Suprapubic skin (tissue), 4 donors: ENCODE measurements at places on chromosomes 16 and 17. TPM values are rescaled to one million over a fixed set of nuclear protein-coding genes. Genes with fewer than 3 reads are reported as not detected.

- peak; percentile 94 for DNase-seq
Observed at GRCh38 chr17:77086433-77087010, 54.2 kb upstream of the SEC14L1 start.

DNA sequence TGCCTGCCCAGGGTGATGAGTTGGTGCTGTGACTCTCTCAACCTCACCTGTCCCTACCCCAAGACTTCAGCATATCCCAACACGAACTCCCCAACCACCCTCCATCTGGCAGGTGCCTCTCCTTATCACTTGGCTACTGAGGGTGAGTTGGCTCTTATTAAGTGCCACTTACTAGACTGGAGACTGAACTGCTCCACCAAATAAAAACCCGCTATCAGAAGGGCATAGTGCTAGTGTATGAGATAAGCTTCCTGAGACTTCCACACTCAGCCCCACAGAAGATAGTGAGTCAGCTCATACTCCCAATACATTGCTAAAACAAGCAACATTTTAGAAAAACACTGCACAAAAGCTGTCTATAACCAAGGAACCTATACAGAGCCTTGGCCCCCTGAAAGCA is 16.0 kb upstream of the CCL18 start:
- DNase-seq: no peak

DNA sequence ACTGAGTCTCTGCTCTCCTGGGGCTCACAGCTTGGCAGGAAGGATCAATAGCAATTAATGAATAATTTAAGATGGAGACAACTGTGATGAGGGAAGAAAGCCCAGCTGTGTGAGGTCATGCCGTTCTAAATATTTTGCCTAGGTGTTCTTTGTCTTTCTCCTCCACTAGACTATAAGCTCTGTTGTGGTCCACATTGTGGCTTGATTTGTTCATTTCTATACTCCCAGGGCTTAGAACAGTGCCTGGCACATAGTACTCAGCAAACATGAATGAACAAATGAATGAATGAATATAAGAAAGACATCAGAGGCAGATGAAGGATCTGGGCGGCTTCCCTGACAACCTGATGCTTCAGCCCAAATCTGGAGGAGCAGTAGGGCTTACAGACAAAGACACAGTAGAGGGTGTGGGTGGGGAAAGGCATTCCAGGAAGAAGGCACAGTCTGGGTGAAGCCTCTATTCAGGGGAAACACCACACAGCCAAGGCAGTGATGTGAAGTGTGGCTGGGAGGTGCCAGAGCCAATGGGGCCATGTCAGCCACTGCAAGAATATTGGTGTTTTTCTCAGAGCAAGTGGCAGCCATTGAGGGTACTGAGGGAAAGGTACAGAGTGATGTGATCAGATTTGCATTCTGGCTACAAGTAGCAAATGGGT is 8.3 kb downstream of the CDH13 start:
- no peak for DNase-seq

DNA sequence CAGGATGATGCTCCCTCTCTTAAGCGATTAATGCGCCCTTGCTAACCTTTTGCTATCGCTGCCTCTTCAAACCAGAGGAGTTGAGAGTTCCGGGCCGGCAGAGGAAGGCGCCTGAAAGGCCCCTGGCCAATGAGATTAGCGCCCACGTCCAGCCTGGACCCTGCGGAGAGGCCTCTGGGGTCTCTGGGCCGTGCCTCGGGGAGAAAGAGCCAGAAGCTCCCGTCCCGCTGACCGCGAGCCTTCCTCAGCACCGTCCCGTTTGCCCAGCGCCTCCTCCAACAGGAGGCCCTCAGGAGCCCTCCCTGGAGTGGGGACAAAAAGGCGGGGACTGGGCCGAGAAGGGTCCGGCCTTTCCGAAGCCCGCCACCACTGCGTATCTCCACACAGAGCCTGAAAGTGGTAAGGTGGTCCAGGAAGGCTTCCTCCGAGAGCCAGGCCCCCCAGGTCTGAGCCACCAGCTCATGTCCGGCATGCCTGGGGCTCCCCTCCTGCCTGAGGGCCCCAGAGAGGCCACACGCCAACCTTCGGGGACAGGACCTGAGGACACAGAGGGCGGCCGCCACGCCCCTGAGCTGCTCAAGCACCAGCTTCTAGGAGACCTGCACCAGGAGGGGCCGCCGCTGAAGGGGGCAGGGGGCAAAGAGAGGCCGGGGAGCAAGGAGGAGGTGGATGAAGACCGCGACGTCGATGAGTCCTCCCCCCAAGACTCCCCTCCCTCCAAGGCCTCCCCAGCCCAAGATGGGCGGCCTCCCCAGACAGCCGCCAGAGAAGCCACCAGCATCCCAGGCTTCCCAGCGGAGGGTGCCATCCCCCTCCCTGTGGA is 16.0 kb upstream of the STH start:
- DNase-seq: no peak

DNA sequence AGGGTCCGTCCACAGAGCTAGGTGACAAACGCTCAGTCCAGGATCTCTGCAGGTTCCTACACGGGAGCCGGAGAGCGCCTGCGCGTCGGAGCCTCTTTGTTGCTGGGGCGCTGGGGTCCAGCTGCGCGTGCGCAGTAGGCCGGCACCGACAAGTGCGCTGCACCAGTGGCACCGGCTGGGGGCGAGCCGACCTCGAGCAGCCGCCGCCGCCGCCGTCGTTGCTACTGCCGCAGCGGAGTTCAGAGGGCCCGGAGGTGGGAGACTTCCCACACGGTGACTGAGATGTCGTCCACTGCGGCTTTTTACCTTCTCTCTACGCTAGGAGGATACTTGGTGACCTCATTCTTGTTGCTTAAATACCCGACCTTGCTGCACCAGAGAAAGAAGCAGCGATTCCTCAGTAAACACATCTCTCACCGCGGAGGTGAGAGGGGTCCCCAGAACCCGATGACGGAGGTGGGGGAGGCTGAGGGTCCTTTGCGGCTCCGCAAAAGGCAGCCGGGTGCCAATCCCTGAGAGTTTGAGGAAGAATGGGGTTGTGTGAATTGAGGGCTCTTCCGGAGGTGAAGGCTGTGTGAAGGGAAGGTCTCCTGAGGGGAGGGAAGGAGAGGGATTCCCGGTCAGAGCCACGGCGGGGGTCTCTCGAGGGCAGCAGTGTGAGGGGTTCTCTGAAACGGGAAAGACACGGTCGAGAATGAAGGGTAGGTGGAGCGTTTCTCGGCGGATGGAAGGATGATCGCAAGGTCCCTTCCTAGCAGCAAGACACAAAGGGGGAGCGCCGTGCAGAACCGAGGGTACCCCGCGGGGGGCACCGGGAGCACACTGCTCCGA is at the start of gene GDPD1:
Gene GDPD1 (plus strand): TSS at position 184 of the 831 bp plus-strand sequence. CDS start 99 bp downstream, at position 283.
- peak; percentile 96 for DNase-seq

DYNLRB2 gene
- total RNA-seq: 5.4 TPM

ATP1B2 gene
- total RNA-seq: 0.49 TPM

GRCh38 chr16:31273187-31273586 is 13.4 kb downstream of the ITGAM start:
- no peak for DNase-seq

CNP gene
- total RNA-seq: 55.1 TPM

CORO6 gene
- total RNA-seq: 7.4 TPM

DNA sequence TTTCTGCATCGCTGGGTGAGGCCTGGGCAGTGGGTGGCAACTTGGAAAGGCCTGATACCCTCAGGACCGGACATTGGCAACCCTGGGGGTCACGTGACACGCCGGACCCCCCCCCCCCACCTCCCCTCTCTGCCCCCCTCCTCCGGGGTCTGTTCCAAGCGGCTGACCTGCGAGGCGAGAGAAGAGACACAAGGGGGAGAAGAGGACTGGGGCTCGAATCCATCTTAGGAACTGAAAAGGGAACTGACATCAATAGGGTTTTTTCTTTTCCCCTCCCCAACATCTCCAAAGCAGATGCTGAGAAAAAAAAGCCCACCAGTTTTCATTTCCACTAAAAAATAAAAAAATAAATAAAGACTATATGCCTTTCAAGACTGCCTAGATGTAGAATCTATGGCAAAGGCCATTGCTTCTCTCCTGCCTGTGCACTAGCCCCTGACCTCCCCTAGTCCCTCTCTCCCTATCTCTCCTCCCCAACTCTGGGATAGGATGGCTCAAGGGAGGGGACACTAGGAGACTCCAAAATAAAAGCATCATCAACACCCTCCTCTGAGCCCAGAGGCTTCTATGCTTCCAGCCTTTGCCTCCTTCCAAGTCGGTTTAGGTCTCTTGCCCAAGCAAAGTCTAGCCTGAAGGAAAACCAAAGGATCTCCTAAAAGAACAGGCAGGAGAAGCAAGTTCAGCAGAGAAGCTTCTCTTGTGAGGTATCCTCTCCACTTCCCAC is 7.7 kb upstream of the HOXB2 start:
- DNase-seq: no peak

DNA sequence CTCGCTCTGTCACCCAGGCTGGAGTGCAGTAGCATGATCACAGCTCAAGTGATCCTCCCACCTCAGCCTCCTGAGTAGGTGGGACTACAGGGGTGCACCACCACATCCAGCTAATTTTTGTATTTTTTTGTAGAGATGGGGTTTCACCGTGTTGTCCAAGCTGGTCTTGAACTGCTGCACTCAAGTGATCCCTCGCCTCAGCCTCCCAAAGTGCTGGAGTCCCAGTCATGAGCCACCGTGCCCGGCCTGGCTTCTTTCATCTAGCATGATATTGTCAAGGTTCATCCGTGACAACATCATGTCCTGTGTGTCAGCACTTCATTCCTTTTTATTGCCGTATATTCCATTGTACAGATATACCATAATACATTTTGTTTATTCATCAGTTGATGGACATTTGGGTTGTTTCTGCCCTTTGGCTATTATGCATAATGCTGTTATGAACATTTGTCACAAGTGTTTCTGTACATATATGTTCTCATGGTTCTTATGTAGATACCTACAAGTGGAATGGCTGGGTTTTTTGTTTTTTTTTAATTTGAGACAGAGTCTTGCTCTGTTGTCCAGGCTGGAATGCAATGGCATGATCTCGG is 3.4 kb upstream of the GHDC start:
- no peak for DNase-seq

CMTM1 gene
- 1.5 TPM for total RNA-seq

GRCh38 chr16:3509470-3509928 is 8.7 kb downstream of the CLUAP1 start:
- no peak for DNase-seq

B3GNT9 gene
- total RNA-seq: 9.2 TPM

DNA sequence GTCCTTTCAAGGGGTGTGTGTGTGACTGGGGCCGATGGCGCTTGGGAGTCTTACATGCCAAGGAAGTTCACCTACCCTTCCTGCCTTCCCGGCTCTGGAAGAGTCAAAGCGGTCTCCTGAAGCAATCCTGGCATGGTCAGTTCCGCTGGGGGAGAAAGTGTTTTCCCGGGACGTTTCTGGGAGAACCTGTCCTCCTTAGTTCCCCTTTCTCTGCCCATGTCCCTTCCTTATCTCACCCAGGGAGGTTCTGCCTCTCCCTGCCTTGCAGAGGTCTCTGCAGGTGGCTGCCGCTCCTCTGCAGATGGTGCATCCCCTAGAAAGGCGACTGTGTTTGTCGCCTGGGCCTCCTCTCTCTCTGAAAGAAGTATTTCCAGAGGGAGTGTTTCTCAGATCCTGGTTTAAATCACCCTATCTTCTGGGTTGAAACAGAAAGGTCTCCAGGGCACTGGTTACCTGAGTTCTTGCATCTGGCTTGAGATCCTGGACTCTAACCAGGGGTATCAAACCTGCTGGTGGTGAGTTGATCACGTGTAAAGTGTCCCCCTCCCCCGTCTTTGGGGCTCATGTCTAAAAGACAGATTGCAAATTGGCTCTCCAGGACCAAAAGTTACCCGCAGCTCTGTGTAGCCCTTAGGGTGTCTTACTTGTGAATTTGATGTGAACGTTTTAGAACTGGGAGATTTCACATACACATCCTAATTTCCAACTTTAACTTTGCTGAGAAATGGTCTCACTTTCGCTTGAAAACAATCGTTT is 1.9 kb downstream of the PRKCB start:
- no peak for DNase-seq

RNF112 gene
- total RNA-seq: 3.9 TPM

- DNase-seq: no peak
Observed at GRCh38 chr17:29458066-29458465, 67.9 kb downstream of the TAOK1 start.

GNAO1 gene
- total RNA-seq: 7.6 TPM

CDK5R1 gene
- total RNA-seq: 6.9 TPM

MYH8 gene
- not detected for total RNA-seq

ASIC2 gene
- total RNA-seq: not detected

DNA sequence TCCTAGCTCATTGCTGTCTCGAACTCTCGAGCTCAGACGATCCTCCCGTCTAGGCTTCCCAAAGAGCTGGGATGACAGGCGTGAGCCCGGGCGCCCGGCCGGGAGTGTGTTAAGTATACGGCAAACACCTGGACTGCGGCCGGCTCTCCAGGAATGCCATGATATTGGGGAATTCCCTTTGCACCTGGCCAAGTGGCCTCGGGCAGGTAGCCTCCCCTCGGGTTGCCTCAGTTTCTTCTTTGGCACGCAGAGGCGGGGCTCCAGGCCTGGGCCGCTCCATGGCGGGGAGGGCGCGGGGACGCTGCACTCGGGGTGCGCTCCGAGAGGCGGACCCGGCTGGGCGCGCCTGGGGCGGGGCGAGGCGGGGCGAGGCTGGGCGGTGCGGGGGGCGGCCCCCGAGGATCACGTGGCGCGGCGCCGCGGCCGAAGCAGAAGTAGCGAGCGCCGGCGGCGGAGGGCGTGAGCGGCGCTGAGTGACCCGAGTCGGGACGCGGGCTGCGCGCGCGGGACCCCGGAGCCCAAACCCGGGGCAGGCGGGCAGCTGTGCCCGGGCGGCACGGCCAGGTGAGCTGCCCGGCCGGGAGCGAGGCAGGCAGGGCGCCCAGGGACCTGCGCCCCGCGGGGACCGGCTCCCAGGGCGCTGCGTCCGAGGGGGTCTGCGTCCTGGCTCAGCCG is at the start of gene PLCG2:
Gene PLCG2 (plus strand): TSS at position 431 of the 675 bp plus-strand sequence. CDS start 6,699 bp downstream, outside the sequence.
- DNase-seq: peak; percentile 75

- no peak for DNase-seq
Observed at GRCh38 chr17:57674894-57675293, 70.2 kb downstream of the CCDC182 start.

GRCh38 chr16:49811644-49812334 is 44.1 kb downstream of the ZNF423 start:
- DNase-seq: no peak

DNA sequence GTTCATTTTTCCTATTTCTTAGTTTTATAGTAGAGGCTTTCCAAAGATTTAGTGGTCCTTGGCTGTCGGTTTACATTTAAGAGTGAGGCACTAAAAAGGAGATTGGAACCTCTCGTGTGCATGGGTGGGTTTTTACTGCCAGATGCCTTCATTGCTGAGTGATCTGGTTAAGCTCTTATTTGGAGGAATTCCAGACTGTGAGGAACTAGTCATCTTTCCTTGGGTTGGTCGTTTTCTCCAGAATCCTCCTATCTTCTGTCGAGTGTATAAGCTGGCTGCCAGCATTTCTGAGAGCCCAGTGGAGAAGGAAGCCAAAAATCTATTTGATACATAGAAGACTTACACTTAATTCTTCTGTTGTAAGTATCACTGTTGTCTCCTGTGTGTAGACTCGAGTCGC is 22.6 kb downstream of the IST1 start:
- no peak for DNase-seq

HSD17B1 gene
- 3.7 TPM for total RNA-seq
